Urinary bladder (tissue), 4 donors: ENCODE measurements at places on chromosomes 3 and 15. TPM values are rescaled to one million over a fixed set of nuclear protein-coding genes. Genes with fewer than 3 reads are reported as not detected.
A peak's percentile ranks its signal among the peaks of the same experiment; 100 is the strongest.

The SKIL gene
- 124 TPM for total RNA-seq

The ALDH1L1 gene
- 11.5 TPM for total RNA-seq

GRCh38 chr3:193771011-193771652 lies 178.1 kb downstream of the OPA1 start:
- DNase-seq: no peak

GRCh38 chr3:45538641-45538986 lies 55.9 kb upstream of the LIMD1 start:
- no peak for DNase-seq

The TRIM71 gene
- total RNA-seq: 0.74 TPM

GRCh38 chr3:128322030-128323022 lies 144.4 kb downstream of the DNAJB8 start:
- no peak for DNase-seq

GRCh38 chr3:143465666-143466065 lies 346.1 kb downstream of the CHST2 start:
- no peak for DNase-seq

DNA sequence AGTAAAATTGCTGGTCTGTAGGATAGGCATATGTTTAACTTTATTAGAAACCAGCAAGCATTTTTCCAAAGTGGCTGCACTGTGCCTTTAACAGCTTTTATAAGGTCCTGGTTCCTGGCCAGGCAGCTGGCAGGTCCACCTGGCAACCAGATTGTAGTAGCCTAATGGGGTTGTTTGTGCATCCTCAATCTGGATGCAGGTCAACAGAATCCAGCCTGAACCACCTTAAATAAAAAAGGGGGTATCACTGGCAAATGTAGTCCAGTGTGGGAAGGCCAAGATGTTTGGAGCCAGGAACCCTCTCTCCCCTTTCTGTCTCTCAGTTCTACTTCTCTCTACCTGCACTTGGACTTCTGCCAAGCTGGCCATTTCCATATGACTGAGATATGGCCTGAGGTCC lies 200.3 kb downstream of the ZNF621 start:
- no peak for DNase-seq

DNA sequence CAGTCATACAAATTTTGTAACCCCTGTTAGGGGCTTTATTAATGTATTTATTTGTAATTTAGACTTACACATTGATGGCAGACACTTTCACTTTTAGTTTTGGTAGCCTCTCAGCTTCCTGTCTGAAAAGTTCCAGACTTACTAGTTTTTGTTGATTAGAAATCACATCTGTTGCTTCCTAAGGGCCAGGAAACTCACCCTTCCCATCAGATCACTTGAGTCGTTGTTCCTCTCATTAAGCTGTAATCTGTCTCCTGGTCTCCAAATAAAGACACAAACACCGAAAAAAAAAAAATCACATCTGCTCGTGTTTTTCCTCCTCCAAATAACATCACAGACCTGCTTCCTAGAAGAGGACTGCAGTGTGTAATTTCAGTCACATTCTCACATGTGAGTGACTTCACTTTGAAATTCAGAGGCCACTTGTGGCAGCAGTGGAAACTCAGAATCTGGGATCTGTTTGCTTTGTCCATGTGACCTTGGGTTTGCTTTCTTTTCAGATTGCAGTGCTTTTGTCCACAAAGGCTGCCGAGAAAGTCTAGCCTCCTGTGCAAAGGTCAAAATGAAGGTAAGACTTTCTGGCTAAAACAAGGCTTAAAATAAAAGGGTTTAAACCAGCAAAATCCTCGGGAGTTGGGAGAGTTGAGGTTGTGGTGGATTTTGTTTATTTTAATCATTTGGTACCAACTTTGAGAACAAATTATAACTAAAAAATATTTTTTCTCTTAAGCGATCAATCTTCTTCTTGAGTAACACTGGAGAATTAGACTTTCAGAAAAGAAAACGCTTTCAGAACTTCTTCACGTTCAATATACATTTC lies 87.0 kb downstream of the KLHL25 start:
- no peak for DNase-seq

The TRA2B gene
- 188 TPM for total RNA-seq

- no peak for DNase-seq
Measured at GRCh38 chr3:184126006-184126405, 9.2 kb upstream of the EIF2B5 start.

The CISH gene
- 5.0 TPM for total RNA-seq

DNA sequence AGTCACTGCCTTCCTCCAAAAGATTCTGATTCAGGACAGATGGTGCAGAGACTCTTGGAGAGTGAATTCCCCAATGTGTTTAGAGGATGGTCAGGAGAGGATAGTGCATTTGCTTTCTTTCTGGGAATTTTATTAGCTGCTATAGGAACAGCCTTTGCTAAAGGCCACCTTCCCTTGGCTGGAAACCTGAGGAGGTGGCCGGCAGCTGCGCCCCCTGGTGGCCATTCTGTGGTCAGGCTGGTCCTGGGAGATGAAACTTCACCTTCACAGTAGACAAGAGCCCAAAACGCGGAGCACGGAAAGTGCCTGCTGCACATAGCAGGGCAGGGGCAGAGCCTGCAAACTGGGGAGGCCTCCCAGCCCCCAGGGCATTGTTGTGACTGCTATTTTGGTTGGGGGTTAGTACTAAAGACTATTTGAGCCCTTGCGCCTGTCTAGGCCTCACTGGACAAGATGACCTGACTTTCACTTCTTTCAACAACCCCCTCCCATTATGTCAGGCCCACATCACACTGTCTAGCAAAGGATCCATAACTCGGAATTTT lies 34.3 kb downstream of the SEC22C start:
- peak; percentile 39 for DNase-seq

- no peak for DNase-seq
Measured at GRCh38 chr3:149621218-149622005, 36.4 kb downstream of the WWTR1 start.

DNA sequence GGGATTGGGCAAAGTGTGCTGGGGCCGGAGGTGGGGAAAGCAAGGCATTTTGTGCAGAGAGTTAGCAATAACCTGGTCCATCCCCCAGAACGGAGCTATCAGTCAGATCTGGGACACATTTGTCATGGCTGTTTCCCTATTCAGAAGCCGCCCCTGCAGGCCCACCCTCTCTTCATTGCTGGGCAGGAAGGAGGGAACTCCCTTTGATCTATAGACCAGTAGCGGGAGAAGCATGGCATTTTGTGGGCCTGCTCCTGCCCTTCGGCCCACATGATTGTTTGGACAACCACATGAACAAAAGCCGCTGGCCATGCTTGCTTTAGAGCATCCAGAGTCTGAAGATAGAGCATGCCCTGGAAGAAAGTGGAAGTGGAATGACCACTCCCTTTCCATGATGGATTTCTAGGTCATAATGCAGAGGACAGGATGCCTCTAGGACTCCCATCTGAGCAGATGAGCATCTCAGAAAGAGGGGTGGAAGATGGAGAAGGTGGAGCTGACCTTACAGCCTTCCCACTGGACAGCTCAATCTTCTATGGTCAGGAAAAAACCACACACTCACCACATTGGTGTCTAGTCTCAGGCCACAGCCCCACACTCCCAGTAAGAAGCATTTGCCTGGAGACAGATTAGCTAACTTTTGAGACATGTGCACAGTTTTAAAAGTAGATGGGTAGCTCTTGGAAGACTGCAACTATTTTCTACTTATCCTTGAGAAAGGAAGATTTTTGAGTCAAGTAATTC lies 11.9 kb upstream of the LRTM1 start:
- DNase-seq: no peak

The CKMT1B gene
- total RNA-seq: 0.63 TPM

DNA sequence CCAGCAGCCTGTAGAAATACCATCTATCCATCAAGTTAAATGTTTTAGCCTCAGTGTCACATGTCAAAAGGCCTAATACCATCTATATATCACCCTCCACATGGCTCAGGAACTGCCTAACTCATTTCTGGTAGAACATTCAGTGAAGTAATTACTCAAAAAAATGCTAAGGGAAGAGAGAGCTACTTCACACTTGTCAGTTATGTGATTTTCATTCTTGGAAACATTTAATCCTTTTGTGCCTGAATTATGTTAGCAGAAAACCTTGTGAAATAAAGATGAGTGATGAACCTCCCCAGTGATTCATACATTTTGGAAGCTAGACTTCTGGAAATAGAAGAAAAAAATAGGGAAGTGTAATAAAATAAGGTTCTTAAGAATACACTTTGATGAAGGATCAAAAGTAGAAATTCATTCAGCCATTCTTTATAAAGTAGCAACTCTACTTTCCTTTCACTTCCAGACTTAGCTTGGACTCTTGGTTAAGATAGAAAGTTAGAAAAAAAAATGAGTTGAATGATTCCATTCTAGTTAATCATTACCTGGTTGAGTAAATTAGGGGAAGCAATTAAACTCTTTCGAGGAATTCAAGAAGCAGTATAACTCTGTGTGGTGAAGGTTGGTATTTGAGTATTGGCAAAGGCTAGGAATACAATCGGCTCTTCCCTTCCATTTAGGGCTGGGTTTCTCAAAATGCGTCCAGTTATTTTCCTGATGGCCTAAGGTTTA lies 3.6 kb downstream of the OTOL1 start:
- DNase-seq: no peak

DNA sequence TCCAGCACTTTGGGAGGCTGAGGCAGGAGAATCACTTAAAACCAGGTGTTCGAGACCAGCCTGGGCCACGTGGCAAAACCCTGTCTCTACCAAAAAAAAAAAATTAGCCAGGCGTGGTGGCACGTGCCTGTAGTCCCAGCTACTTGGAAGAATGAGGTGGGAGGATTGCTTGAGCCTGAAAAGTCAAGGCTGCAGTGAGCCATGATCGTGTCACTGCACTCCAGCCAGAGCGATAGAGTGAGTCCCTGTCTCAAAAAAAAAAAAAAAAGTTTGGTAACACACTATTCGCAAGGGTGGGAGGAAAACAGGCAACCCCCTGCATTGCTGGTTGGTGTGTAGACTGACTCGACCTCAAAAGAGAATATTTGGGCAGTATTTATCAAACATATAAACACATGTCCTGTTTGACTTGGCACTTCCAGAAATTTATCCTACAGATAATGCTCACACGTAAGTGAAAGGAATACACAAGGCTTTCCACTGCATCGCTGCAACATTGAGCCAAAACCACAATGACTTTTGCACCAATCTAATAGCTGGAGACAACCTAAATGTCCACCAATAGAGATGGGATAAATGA lies 3.1 kb upstream of the ANPEP start:
- no peak for DNase-seq

DNA sequence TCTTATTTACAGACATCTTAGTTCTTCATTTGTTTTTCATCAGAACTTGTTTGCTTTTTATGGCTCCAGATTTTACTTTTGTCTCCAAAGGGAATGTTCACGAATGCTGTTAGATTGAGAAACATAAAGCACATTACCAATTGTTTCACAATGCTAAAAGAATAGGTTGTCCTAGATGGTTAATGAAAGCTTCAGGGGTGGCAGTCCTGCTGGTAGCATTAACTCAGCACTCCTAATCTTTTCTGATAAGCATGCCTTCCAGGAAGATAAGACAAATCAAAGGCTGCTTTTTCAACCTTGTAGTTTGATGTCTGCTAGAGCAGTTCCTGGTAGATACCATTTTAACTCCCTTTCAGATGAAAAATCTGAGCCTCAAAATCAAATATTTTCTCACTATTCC lies 619.4 kb downstream of the PYDC2 start:
- DNase-seq: no peak

DNA sequence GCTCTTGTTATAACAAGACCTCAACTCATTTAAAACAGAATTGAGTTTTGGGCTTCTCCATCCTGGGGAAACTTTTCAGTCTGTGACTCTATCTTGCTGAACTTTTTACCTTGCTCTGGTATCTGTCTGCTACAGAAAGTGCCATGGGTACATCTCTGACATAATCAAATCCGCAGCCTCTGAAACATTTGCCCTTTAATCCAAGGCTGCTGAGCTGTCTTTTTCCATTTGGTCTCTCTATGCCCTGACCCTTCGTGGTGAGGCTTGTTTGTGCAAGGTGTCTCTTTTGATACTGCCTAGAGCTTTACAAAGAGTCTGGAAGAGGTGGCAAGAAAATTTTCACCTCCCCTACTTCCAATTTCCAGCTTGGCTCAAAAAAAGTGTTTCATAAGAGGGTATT lies 11.3 kb downstream of the TMEM108 start:
- DNase-seq: no peak

The PPCDC gene
- 12.8 TPM for total RNA-seq

The GOLGA6A gene
- total RNA-seq: not detected

DNA sequence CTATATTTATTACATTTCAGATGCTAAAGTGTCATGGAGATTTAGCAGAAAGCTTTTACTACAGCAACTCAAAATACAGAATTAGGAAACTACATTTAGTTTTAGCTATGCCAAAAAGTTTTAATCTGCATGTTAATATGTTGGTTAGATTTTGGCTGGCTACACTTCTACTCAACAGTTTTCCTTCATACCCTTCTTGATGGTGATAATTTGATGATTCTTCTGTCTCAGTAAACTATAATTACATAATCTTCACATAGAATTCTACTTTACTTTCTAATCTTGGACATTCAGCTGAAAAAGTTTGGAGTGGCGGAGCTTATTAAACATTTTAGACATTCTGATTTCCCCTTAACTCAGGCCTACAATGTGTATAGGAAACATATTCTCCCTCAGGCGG lies 10.0 kb upstream of the UTS2B start:
- DNase-seq: no peak

The KNG1 gene
- not detected for total RNA-seq

GRCh38 chr3:94596887-94597566 lies 534.2 kb downstream of the NSUN3 start:
- DNase-seq: no peak

DNA sequence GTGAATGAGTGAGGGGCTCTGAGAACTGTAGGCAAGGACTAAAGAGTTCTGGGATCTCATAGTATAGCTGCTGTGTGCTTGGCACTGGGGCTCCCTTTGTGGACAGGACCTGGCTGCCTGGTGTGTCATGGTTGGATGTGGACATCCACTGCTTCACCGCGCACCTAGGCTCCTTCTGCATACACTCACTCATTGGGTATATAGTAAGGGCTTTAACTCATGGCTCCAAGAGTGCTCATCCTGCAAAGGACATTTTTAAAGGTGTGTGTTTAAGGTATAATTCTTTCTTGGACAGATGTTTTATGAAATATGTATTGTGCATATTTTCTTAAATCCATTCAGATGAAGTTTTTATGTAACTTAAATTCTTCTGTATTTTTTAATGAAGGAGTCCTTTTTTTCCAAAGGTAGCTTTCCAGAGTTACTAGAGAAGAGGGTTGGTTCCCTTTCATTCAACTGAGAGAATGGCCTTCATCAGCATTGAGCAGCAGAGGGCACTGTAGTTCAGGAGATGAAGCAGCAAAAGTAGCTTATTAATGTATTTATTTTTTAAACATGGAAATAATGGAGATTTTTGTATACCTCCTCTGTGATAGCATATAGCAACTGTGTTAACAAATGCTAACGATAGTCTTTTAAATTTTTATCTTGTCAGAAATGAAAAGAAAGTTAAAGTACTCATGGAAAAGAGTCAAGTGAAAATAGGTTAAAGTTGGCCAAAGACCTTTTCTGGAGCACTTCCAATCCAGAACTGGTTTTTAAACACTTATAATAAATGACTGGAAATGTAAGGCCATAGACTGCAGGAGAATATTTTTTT lies 25.2 kb downstream of the OXNAD1 start:
- DNase-seq: no peak

DNA sequence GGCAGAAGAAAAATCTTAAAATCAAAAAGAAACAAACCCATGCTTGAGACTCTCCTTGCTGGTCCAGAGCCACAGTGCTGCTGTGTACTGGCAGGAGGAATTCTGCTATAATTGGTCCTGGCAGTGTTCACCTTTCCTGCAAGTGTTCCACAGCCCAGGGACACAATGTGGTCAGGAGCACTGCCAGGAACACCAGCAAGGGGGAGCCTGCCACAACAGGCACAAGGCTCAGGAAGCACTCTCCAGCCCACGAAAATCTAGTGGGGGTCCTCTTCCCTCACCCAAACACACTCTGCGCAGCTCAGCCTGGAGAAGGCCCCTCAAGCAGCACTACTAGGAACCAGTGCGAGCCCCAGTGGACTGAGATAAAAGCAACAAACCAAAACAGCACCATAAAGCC lies 92.9 kb downstream of the UBE3A start:
- DNase-seq: no peak
